ENCODE measurements at places on chromosomes 3 and 15.

- H3K4me1 ChIP-seq: no peaks in the 10 kb centered on the region
- no peaks in the 10 kb centered on the region for H3K36me3 ChIP-seq
- no peak for DNase-seq
- H3K27me3 ChIP-seq: peaks cover 7% of the 10 kb centered on the region
Measured at GRCh38 chr15:64763874-64764273, 11.5 kb downstream of the RBPMS2 start.

DNA sequence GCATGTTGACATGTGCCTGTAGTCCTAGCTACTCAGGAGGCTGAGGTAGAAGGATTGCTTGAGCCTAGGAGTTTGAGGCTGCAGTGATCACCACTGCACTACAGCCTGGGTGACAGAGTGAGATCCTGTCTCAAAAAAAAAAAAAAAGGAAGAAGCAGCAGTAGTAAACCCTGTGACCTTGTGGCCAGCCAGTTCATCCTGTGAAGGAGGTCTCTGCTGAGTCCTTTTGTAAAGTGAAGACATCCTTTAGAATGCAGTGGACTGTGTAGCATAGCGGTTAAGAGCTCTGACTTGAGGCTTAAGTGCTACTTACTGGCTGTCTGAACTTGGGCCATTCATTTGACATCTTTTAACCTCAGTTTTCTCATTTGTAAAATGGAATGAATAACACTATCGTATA is 8.3 kb downstream of the EXOSC7 start:
- H3K36me3 ChIP-seq: peaks cover 15% of the 10 kb centered on the region
- H3K4me3 ChIP-seq: no peak overlapping the region
- H3K27me3 ChIP-seq: no peaks in the 10 kb centered on the region
- no peak for DNase-seq

GRCh38 chr15:88702983-88703382 is 64.2 kb downstream of the ISG20 start:
- H3K27ac ChIP-seq: no peak overlapping the region
- no peak for DNase-seq
- peaks cover 14% of the 10 kb centered on the region for H3K27me3 ChIP-seq
- no peak overlapping the region for H3K4me3 ChIP-seq
- peaks cover 25% of the 10 kb centered on the region for H3K4me1 ChIP-seq

GRCh38 chr15:80507131-80507530 is 102.9 kb downstream of the ARNT2 start:
- H3K27me3 ChIP-seq: peaks cover 2% of the 10 kb centered on the region
- peaks cover 10% of the 10 kb centered on the region for H3K36me3 ChIP-seq
- H3K4me1 ChIP-seq: peaks cover 20% of the 10 kb centered on the region
- H3K27ac ChIP-seq: no peak overlapping the region

GRCh38 chr15:56786966-56787365 is 53.7 kb upstream of the ZNF280D start:
- no peak for DNase-seq
- peaks cover 22% of the 10 kb centered on the region for H3K4me1 ChIP-seq
- no peaks in the 10 kb centered on the region for H3K36me3 ChIP-seq
- H3K27me3 ChIP-seq: peaks cover 6% of the 10 kb centered on the region

DNA sequence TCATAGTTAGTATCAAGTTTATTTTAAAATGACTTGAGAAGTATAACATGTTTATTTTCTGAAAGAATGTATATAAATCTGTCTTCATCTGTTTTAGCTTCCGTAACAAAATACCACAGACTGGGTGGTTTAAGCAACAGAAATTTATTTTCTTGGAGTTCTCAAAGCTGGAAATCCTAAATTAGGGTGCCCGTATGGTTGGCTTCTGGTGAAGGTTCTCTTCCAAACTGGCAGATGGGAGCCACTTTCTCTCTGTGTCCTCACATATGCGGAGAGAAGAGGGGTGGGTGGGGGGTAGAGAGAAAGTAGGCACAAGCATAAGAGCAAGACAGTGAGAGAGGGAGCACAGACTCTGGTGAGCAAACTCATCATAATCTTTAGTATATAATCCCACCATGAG is 142.3 kb downstream of the ZIC1 start:
- H3K27me3 ChIP-seq: no peaks in the 10 kb centered on the region
- H3K4me1 ChIP-seq: no peaks in the 10 kb centered on the region
- no peak for DNase-seq
- H3K27ac ChIP-seq: no peak overlapping the region
- no peaks in the 10 kb centered on the region for H3K36me3 ChIP-seq

GRCh38 chr15:79023918-79024317 is 66.7 kb downstream of the RASGRF1 start:
- H3K36me3 ChIP-seq: no peaks in the 10 kb centered on the region
- H3K27me3 ChIP-seq: peaks cover 25% of the 10 kb centered on the region
- H3K4me1 ChIP-seq: no peaks in the 10 kb centered on the region
- no peak overlapping the region for H3K4me3 ChIP-seq

- no peaks in the 10 kb centered on the region for H3K27me3 ChIP-seq
- H3K4me1 ChIP-seq: peaks cover 79% of the 10 kb centered on the region
- DNase-seq: no peak
- H3K27ac ChIP-seq: no peak overlapping the region
- H3K36me3 ChIP-seq: no peaks in the 10 kb centered on the region
- no peak overlapping the region for H3K4me3 ChIP-seq
Measured at GRCh38 chr3:5299161-5299560, 111.7 kb downstream of the EDEM1 start.

- H3K27ac ChIP-seq: no peak overlapping the region
- no peak for DNase-seq
- no peaks in the 10 kb centered on the region for H3K27me3 ChIP-seq
Measured at GRCh38 chr15:63531586-63531985, 27.2 kb downstream of the USP3 start.

- H3K27ac ChIP-seq: no peak overlapping the region
- H3K4me1 ChIP-seq: peaks cover 35% of the 10 kb centered on the region
- DNase-seq: no peak
- no peaks in the 10 kb centered on the region for H3K27me3 ChIP-seq
Measured at GRCh38 chr3:15382405-15382923, 44.9 kb downstream of the METTL6 start.

- no peak for DNase-seq
- peaks cover 7% of the 10 kb centered on the region for H3K36me3 ChIP-seq
- H3K27ac ChIP-seq: no peak overlapping the region
- H3K4me1 ChIP-seq: no peaks in the 10 kb centered on the region
Measured at GRCh38 chr15:90912770-90913075, 9.6 kb downstream of the MAN2A2 start.

DNA sequence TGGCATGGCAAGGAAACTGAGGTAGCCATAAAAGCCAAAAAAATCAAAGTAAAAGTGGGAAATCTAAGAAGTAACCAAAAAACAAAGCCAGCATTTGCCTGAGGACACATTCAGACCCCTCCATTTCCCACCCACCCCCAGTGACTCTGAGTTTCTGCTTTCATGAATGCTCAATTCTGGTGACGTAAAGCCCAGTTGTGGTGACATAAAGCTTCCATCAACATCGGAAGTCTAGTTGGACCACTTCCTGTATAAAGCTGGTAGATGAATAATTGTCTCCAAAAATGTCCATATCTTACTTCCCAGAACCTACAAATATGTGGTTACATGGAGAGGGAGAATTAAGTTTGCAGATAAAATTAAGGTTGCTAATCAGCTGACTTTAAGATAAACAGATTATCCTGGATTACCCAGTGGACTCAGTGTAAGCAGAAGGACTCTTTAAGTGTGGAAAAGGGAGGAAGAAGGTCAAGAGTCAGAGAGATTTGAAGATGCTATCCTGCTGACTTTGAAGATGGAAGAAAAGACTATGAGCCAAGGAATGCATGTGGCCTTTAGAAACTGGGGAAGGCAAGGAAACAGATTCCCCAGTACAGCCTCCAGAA is 62.0 kb upstream of the ST3GAL6 start:
- no peak overlapping the region for H3K4me3 ChIP-seq
- DNase-seq: no peak
- H3K27ac ChIP-seq: peak overlapping the region; percentile 18

- H3K36me3 ChIP-seq: no peaks in the 10 kb centered on the region
- H3K27ac ChIP-seq: no peak overlapping the region
- no peak for DNase-seq
Measured at GRCh38 chr15:62899090-62899493, 143.5 kb upstream of the TPM1 start.

GRCh38 chr3:43411429-43411828 is 125.1 kb downstream of the SNRK start:
- peaks cover 16% of the 10 kb centered on the region for H3K4me1 ChIP-seq
- no peak for DNase-seq
- H3K36me3 ChIP-seq: no peaks in the 10 kb centered on the region
- H3K27me3 ChIP-seq: no peaks in the 10 kb centered on the region

- peak overlapping the region; percentile 61 for H3K27ac ChIP-seq
- H3K36me3 ChIP-seq: peaks cover 27% of the 10 kb centered on the region
- H3K27me3 ChIP-seq: no peaks in the 10 kb centered on the region
- H3K4me3 ChIP-seq: no peak overlapping the region
- H3K4me1 ChIP-seq: peaks cover 59% of the 10 kb centered on the region
Measured at GRCh38 chr15:89111961-89112340, 23.7 kb downstream of the ABHD2 start.

- no peak for DNase-seq
- H3K4me1 ChIP-seq: no peaks in the 10 kb centered on the region
- no peaks in the 10 kb centered on the region for H3K36me3 ChIP-seq
- H3K4me3 ChIP-seq: no peak overlapping the region
- peaks cover 13% of the 10 kb centered on the region for H3K27me3 ChIP-seq
Measured at GRCh38 chr15:60121845-60122244, 117.7 kb downstream of the FOXB1 start.

- peaks cover 67% of the 10 kb centered on the region for H3K4me1 ChIP-seq
- H3K27me3 ChIP-seq: no peaks in the 10 kb centered on the region
- peak overlapping the region; percentile 96 for H3K4me3 ChIP-seq
- peak overlapping the region; percentile 97 for H3K27ac ChIP-seq
- peaks cover 22% of the 10 kb centered on the region for H3K36me3 ChIP-seq
Measured at GRCh38 chr15:68278595-68279405, 1.3 kb downstream of the FEM1B start.

DNA sequence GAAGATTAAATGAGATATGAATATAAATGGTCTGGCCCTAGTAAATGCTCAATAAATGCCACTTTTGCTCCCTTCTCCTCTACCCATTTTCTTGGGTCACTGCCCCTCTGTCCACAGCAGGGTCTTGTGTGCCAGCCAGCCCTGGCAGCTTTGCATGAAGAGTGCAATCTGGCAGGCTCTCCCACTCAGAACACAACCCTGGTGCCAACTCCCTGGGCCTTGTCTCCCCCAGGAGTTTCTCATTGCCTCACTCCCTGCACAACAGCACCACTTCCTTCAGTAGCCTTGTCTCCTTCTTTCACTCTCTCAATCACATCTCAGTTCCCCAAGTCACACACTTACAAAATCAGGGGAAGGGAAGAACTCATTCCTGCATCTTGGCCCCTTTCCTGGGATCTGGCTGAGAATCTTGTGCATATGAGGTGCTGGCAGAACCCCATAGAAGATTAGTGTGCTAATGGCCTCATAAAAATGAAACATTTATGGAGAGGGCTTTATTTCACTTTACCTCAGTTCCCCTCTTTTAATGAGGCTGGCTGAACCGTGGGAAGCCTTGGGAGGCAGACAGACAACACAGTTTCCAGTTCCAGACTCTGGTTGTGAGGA is 445.9 kb upstream of the PROK2 start:
- H3K36me3 ChIP-seq: no peaks in the 10 kb centered on the region
- DNase-seq: no peak
- H3K27ac ChIP-seq: no peak overlapping the region
- peaks cover 29% of the 10 kb centered on the region for H3K27me3 ChIP-seq
- H3K4me1 ChIP-seq: peaks cover 9% of the 10 kb centered on the region

DNA sequence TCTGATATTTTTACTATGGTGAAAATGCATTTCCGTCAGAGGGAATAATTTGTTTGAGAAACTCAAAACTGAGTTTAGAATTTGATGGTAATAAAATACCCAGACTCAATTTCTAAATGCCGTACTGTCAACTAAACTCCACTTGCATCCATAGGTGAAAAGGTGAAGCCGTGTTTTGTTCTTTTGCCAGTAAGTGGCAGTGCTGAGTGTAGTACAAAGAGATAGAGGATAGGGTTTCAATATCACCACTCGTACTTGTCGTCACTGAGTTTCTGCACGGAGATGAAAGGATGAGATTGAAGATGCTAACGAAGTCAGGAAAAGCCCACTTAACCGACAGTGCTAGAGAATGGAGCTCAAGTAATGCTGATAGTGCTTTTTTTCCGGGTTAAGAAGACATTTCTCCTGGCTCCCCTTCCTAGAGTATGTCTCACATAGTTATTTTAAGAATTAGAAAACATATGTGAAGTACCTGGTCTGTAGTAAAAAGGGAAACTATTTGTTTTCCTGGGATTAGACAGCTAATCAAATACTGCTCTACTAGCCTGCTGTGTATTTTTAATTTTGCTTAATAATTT is 345.1 kb downstream of the IL5RA start:
- H3K4me3 ChIP-seq: no peak overlapping the region
- no peak overlapping the region for H3K27ac ChIP-seq
- H3K36me3 ChIP-seq: no peaks in the 10 kb centered on the region
- no peaks in the 10 kb centered on the region for H3K4me1 ChIP-seq
- no peaks in the 10 kb centered on the region for H3K27me3 ChIP-seq

DNA sequence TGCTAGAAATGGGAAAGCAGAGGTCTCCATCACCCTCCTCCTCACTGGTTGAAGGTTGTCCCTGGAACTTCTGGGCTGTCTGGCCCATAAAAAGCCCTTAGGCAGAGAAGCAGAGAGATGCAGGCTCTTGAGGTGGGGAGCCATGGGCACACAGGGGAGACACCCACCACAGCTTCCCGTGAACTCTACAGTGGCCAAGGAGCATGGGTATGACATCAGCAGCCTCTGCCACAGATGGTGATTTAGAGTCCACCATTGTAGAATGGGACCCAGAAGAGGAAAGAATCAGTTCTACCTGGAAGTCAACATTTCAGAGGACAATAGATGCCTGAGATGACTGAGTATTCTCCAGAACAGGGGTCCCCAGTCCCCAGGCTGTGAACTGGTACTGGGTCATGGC is 105.6 kb upstream of the LRRN1 start:
- H3K27me3 ChIP-seq: no peaks in the 10 kb centered on the region
- no peak overlapping the region for H3K4me3 ChIP-seq
- no peaks in the 10 kb centered on the region for H3K36me3 ChIP-seq
- no peaks in the 10 kb centered on the region for H3K4me1 ChIP-seq
- no peak overlapping the region for H3K27ac ChIP-seq

GRCh38 chr3:182122779-182123178 is 411.1 kb downstream of the SOX2 start:
- no peaks in the 10 kb centered on the region for H3K36me3 ChIP-seq
- H3K27ac ChIP-seq: no peak overlapping the region
- no peaks in the 10 kb centered on the region for H3K27me3 ChIP-seq
- H3K4me3 ChIP-seq: no peak overlapping the region
- DNase-seq: no peak

GRCh38 chr15:44319385-44319784 is 30.9 kb downstream of the GOLM2 start:
- H3K4me3 ChIP-seq: no peak overlapping the region
- peaks cover 25% of the 10 kb centered on the region for H3K4me1 ChIP-seq
- DNase-seq: no peak
- peaks cover 9% of the 10 kb centered on the region for H3K36me3 ChIP-seq
- H3K27ac ChIP-seq: no peak overlapping the region

- peaks cover 30% of the 10 kb centered on the region for H3K27me3 ChIP-seq
- H3K4me1 ChIP-seq: no peaks in the 10 kb centered on the region
- DNase-seq: no peak
- H3K36me3 ChIP-seq: no peaks in the 10 kb centered on the region
- H3K27ac ChIP-seq: no peak overlapping the region
- H3K4me3 ChIP-seq: no peak overlapping the region
Measured at GRCh38 chr15:81182756-81183438, 13.8 kb upstream of the IL16 start.
